ENCODE measurements at places on chromosomes 5 and 9. TPM values are rescaled to one million over a fixed set of nuclear protein-coding genes. Genes with fewer than 3 reads are reported as not detected.

IL13 gene
- not detected for total RNA-seq

PTGR1 gene
- 27.6 TPM for total RNA-seq

ATP10B gene
- total RNA-seq = 0.05 TPM

AQP3 gene
- total RNA-seq = 0.51 TPM

KCNV2 gene
- not detected for total RNA-seq

SMIM33 gene
- not detected for total RNA-seq

PCDHGA7 gene
- total RNA-seq = 1.3 TPM

CCDC152 gene
- 0.51 TPM for total RNA-seq

VLDLR gene
- total RNA-seq = 11.1 TPM

PCDHA3 gene
- 0.17 TPM for total RNA-seq

FBXL7 gene
- 23.1 TPM for total RNA-seq

SYNPO gene
- total RNA-seq = 14.6 TPM

UBE2B gene
- 51.4 TPM for total RNA-seq

TAF11L10 gene
- not detected for total RNA-seq

PFN3 gene
- not detected for total RNA-seq

HK3 gene
- not detected for total RNA-seq

OR1L8 gene
- 0.23 TPM for total RNA-seq

FBXO10 gene
- 17.0 TPM for total RNA-seq

SOX30 gene
- 0.09 TPM for total RNA-seq

OR1J2 gene
- not detected for total RNA-seq

GPR151 gene
- not detected for total RNA-seq

LTC4S gene
- total RNA-seq = 0.85 TPM

TNC gene
- total RNA-seq = 1.8 TPM

PAPPA gene
- total RNA-seq = 0.34 TPM

PNPLA7 gene
- total RNA-seq = 1.7 TPM

ADAMTSL2 gene
- total RNA-seq = under 0.01 TPM

C5orf34 gene
- 2.4 TPM for total RNA-seq

RAB24 gene
- total RNA-seq = 20.8 TPM

SGCD gene
- 0.84 TPM for total RNA-seq

WNT8A gene
- not detected for total RNA-seq

PIP5K1B gene
- total RNA-seq = not detected

N4BP3 gene
- total RNA-seq = 43.9 TPM

EIF4EBP3 gene
- 0.37 TPM for total RNA-seq

PLAC8L1 gene
- not detected for total RNA-seq

FREM1 gene
- total RNA-seq = under 0.01 TPM

SLC4A9 gene
- not detected for total RNA-seq

ZNF618 gene
- total RNA-seq = 19.5 TPM

AFAP1L1 gene
- total RNA-seq = 264 TPM

KIF27 gene
- 4.4 TPM for total RNA-seq

NUTM2F gene
- not detected for total RNA-seq

OR1J1 gene
- total RNA-seq = not detected

PLPP1 gene
- 124 TPM for total RNA-seq

DNAJC18 gene
- 9.0 TPM for total RNA-seq

MCTP1 gene
- total RNA-seq = 255 TPM

SLC36A3 gene
- not detected for total RNA-seq

ADRB2 gene
- 11.7 TPM for total RNA-seq

PDE6A gene
- total RNA-seq = 0.05 TPM

FCN1 gene
- total RNA-seq = not detected
